Tongue (tissue), 3 donors: ENCODE measurements at places on chromosomes 5 and 9. TPM values are rescaled to one million over a fixed set of nuclear protein-coding genes. Genes with fewer than 3 reads are reported as not detected.

The TMEM174 gene
- total RNA-seq = not detected

The CDX1 gene
- 0.31 TPM for total RNA-seq

The PTAR1 gene
- total RNA-seq = 98.2 TPM

The IL13 gene
- total RNA-seq = not detected

The AHRR gene
- 8.2 TPM for total RNA-seq

The SLC6A18 gene
- total RNA-seq = not detected

The CSF1R gene
- total RNA-seq = 21.6 TPM

The FBP1 gene
- 4.4 TPM for total RNA-seq

The GCNT1 gene
- total RNA-seq = 7.0 TPM

The AMACR gene
- 10.3 TPM for total RNA-seq
